Breast epithelium (tissue), 4 donors: ENCODE measurements at places on chromosomes 3 and 15. TPM values are rescaled to one million over a fixed set of nuclear protein-coding genes. Genes with fewer than 3 reads are reported as not detected.

- no peak for DNase-seq
Measured at GRCh38 chr3:27671101-27671500, 51.0 kb downstream of the EOMES start.

NME9 gene
- 0.98 TPM for total RNA-seq

DNA sequence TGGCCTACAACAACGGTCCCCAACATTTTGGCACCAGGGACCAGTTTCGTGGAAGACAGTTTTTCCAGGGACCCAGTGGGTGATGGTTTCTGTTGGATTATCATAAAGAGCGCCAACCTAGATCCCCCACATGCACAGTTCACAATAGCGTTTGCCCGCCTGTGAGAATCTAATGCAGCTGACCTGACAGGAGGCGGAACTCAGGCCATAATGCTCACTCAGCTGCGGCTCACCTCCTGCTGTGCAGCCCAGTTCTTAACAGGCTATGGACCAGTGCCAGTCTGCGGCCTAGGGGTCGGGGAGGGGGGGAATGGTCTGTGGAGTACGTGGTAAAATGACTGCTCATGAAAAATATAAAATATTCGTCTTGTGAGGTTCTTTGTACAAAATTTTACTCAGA is 518.5 kb upstream of the CADM2 start:
- DNase-seq: no peak

DNA sequence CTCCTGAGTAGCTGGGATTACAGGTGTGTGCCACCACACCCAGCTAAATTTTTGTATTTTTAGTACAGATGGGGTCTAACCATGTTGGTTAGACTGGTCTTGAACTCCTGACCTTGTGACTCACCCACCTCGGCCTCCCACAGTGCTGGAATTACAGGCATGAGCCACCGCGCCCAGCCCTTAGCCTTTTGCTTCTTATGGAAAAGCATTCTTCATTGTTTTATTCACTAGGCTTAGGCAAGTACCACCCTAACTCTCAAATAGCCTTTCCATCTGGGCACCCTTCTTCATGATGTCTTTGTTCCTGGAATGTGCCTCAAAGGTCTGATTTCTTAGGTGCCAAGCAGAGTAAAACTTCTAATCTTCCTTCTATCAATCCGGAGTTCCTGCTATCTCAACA is 641.8 kb downstream of the FHIT start:
- no peak for DNase-seq

ADCY5 gene
- total RNA-seq: 10.1 TPM

- no peak for DNase-seq
Measured at GRCh38 chr3:10443272-10444109, 61.9 kb downstream of the ATP2B2 start.
